ENCODE measurements at places on chromosomes 6 and 20.

- DNase-seq = no peak
These were observed 52.1 kb downstream of the TRAF3IP2 start for GRCh38 chr6:111553580-111553979.

DNA sequence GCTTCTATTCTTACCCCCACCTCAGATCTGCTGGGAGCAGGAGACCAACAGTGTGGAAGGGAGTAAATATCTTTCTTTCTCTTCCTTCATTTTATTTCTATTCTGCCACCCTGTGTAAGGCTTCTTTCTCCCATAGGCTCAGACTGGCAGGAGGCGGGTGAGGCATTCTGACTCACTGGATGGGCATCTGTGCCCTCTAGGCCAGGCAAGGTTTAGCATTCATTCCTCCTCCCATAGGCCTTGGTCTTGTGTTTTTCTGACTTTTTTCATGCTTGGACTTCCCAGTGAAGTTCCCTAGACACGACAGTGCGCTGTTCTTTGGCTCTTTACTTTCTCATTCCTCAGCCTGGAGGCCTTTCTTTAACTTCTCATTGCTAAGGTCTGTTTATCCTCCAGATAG lies 235.2 kb downstream of the SYNE1 start:
- no peak for DNase-seq

DNA sequence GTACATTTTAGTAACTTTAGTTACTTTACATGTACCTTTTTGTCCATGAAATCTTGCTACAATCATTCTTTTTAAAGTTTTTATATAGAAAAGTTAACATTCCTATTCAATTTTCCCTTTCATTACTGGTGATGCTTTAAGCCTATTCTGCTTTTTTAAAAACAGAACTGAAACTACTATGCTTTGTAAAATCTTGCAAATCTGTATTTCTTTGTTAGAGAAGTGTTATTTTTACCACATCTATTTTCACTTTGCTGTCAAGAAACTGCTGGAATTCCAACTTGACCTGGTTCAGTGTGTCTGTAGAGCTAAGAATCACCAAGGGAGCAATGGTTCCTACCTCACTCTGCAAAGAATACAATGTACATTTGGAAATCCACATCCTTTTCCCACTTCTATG lies 21.8 kb upstream of the SAMD5 start:
- DNase-seq = no peak

GRCh38 chr6:1515781-1516180 lies 93.9 kb upstream of the FOXC1 start:
- no peak for DNase-seq

All from activated CD8-positive, alpha-beta T cell treated with anti-CD3 and anti-CD28 coated beads for 36 hours (primary cell).